ENCODE measurements at places on chromosomes 4 and X. TPM values are rescaled to one million over a fixed set of nuclear protein-coding genes. Genes with fewer than 3 reads are reported as not detected.
A peak's percentile ranks its signal among the peaks of the same experiment; 100 is the strongest.

XAGE1A gene
- total RNA-seq: not detected

KIF4A gene
- total RNA-seq: 39.6 TPM

TACC3 gene
- 106 TPM for total RNA-seq

CPE gene
- total RNA-seq: 4.6 TPM

DNA sequence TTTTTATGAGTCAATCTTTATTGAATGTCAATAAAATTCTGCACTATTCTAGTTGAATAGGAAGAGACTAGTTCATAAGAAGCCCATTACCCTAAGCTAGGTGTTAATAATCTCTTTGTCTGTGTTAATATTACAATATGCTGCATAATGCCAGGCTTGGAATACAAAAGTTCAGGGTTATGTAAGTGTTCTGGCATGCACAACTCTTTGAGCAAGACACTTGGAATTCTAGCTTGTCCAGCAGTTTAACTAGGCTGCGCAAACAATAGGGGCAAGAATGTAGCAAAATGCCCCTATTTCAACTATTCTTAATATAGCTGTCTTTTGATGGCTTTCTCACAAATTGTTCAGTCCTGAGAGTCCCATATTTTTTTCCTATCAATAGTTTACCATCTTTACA lies 31.3 kb upstream of the ETNPPL start:
- no peak overlapping the region for H3K27ac ChIP-seq
- no peaks in the 10 kb centered on the region for H3K27me3 ChIP-seq
- H3K4me3 ChIP-seq: no peak overlapping the region
- no peaks in the 10 kb centered on the region for H3K4me1 ChIP-seq
- no peaks in the 10 kb centered on the region for H3K36me3 ChIP-seq
- DNase-seq: no peak

- DNase-seq: no peak
- no peaks in the 10 kb centered on the region for H3K36me3 ChIP-seq
- no peak overlapping the region for H3K4me3 ChIP-seq
- H3K4me1 ChIP-seq: 0 out of 2 replicates have a peak, but pooled peaks cover 4% of the 10 kb centered on the region
- H3K27ac ChIP-seq: no peak overlapping the region
These were observed 67.6 kb upstream of the TMEM150C start for GRCh38 chr4:82629238-82630000.

DNA sequence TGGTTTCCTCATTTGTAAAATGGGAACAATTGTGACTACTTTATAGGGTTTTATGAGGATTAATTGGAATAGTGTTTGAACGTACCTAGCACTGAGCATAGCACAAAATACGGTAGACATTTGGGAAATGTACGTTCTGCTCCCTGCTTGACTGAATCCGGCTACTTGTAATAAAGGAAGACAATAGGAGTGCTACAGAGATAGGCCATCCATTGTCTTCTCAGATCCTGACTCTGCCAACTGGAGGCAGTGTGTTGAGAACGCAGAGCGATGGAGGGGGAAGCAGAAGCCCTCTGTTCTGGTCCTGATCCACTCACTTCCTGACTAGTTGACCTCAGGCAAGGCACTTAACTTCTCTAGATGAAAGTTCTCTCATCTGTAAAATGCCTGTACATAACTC lies 26.4 kb downstream of the ENPP6 start:
- no peaks in the 10 kb centered on the region for H3K36me3 ChIP-seq
- H3K4me3 ChIP-seq: no peak overlapping the region
- no peaks in the 10 kb centered on the region for H3K27me3 ChIP-seq
- no peaks in the 10 kb centered on the region for H3K4me1 ChIP-seq
- no peak overlapping the region for H3K27ac ChIP-seq
- DNase-seq: no peak

- no peak overlapping the region for H3K27ac ChIP-seq
- H3K4me3 ChIP-seq: no peak overlapping the region
- no peak for DNase-seq
- no peaks in the 10 kb centered on the region for H3K4me1 ChIP-seq
- H3K27me3 ChIP-seq: no peaks in the 10 kb centered on the region
These were observed 43.4 kb downstream of the NKX6-1 start for GRCh38 chr4:84455697-84456096.

DNA sequence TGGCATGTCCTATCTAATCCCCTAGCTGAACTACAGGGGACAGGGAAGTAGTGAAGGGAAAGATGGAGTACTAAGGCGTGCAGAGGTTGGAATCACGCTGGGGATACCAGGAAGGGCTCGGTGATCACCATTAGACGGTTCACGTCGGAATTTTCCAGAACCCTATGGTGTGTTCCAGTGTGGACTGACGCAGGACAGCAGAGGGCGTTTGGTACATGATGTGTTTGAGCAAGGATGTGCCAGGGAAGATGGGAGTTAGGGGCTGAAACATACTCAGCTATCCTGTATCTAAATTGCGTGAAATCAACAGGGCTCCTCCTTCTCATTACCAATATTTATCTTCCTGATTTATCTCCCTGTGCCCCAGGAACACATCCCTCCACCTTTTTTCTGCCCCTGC lies 33.7 kb downstream of the PRPS2 start:
- peaks cover 31% of the 10 kb centered on the region for H3K4me1 ChIP-seq
- no peaks in the 10 kb centered on the region for H3K36me3 ChIP-seq
- DNase-seq: peak; percentile 33

DNA sequence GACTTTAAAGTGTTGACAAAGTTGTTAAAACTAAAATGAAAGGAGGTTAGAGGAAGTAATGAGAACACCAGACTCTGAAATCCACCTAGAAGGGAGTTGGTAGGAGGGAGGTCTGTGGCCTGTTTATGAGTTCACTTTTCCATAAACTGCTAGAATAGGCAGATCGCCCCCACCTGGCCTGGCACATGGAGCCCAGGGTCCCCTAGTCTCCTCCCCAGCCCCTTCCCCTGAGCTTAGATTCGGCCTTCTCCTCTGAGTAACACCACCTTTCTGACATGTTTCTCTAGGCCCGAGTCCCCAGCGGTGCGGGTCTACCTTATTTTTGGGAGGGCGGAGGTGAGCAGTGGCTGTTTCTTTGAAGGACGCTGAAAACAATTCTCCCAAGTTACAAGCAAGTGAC lies 54.5 kb upstream of the FAT1 start:
- no peak overlapping the region for H3K27ac ChIP-seq
- no peak for DNase-seq
- no peaks in the 10 kb centered on the region for H3K27me3 ChIP-seq
- H3K4me3 ChIP-seq: no peak overlapping the region
- peaks cover 9% of the 10 kb centered on the region for H3K4me1 ChIP-seq
